ENCODE measurements at places on chromosomes 7 and 10. TPM values are rescaled to one million over a fixed set of nuclear protein-coding genes. Genes with fewer than 3 reads are reported as not detected.

GPRIN2 gene
- total RNA-seq, result not detected

GET4 gene
- 17.7 TPM for total RNA-seq

GPR26 gene
- total RNA-seq, result not detected

CALML3 gene
- total RNA-seq, result not detected

- DNase-seq, result peak; percentile 66
Measured at GRCh38 chr7:6154542-6155404, 117.7 kb downstream of the CYTH3 start.

DNA sequence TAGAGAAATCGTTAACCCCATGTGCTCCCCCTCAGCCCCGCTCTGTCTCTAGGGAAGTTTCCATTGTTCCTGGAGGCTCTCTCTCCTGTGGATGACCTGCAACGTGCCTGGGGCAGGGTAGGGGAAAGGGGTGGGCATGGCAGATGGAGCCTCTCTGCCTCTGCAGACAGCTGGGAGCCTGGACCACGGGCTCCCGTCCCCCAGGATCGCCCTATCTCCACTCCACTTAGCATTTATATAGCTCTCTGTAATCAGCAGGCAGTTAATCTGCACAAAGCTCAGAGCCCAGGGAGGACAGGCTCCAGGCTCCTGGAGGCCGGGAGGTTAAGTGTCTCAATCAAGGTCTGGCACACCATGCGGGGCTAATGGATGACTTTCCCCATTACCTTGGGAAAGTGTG, 369.7 kb downstream of the PLXNA4 start:
- no peak for DNase-seq

DNA sequence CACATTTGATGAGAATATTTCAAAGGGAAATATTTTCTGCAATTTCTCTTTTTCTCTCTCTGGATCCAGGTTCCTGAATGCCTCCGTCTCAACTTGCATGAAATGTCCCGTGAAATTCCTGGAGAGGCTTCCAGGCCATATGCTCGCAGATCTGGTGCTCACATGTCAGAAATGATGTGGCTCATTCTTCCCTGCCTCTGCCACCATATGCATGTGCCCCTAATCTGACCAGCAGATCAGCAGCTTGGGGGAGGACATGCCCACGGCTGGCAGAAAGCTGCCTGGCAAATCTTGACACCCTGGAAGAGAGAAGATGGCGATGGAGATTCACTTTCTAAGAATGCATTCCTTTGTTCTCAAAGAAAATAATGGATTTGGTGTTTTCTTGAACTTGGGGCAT, 490.7 kb downstream of the RPS24 start:
- DNase-seq, result no peak

GRCh38 chr10:94489976-94490788, 55.4 kb upstream of the HELLS start:
- DNase-seq, result no peak

DNA sequence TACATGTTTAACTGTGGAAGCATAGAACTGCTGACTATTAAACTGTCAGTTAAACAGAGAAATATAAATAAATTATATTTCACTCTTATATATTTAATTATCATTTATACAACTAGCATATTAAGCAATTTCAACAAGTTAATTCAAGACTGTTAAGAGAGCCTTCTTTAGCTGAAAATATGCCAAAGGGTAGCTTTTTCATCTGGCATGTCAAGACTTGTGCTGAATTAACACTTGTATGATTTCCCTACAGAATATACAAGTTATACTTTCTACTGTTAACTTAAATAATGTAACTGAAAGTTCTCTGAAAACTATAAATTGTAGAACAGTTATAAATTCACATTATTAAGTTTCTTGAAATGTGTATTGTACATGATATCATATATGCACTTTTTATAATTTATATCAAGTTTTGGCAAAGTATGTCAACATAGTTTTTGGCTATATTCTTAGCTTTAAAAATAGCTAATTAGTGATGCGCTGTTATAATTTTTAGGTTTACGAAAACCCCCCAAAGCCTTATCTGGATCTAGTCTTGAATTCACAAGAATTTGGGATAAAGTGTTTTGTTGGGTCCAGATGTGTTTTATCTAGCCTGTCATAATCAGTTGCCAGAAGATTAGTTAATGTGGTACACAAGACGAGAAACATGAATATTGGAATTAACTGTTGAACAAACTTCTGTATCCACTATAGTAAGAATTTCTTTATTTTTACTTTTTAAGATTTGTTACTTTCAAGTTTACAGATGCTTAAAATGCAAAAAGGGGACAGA, 231.1 kb upstream of the FOXP2 start:
- no peak for DNase-seq

DNA sequence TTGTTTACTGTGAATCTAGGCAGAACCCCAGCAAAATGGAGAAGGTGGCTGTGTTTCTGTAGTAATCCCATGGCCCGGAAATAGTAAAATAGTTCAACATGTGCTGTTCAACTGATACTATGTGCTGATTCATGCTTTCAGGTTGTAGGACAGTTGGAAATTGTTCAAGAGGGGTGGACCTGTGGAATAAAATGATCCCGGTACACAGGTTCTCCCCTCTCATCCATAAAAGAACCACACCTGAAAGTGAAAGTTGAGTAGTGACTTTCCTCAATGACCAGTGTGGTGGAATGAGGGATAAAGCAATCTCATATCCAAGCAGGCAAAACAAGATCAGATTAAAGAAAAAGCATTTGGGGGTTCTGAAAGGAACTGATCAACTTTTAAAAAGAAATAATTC, 177.1 kb downstream of the POU6F2 start:
- no peak for DNase-seq
